Gastroesophageal sphincter (tissue), 4 donors: ENCODE measurements at places on chromosomes 7 and 10. TPM values are rescaled to one million over a fixed set of nuclear protein-coding genes. Genes with fewer than 3 reads are reported as not detected.
A peak's percentile ranks its signal among the peaks of the same experiment; 100 is the strongest.

- ATAC-seq: no peak
Measured at GRCh38 chr10:116629340-116629739, 8.6 kb downstream of the PNLIPRP2 start.

DNA sequence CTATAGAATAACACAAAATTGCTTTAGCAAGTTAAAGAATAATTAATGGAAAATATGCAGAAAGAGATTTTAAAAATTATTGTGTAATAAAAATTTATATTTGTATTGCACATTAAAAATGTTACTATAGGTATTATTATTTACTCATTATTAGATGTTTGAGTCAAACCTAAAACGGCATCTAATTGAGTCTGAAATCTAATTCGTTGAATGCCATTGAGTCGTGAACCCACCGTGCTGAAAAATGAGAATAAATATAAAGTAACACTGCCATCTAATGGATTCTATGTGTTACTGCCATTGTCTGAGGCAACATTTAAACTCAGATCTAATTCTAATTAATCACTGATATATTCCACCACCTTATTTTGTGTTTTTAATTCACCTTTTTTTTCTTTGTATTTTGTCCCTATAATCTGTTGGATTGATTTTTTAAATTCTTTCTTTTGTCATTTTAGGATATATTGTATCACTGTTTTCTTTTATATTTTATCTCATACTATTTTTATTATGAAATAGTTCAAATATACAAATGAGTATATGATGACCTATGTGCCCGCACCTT lies 62.2 kb downstream of the SAMD9 start:
- no peak for ATAC-seq

- ATAC-seq: no peak
Measured at GRCh38 chr7:142773230-142773629, 2.5 kb downstream of the PRSS2 start.

DNA sequence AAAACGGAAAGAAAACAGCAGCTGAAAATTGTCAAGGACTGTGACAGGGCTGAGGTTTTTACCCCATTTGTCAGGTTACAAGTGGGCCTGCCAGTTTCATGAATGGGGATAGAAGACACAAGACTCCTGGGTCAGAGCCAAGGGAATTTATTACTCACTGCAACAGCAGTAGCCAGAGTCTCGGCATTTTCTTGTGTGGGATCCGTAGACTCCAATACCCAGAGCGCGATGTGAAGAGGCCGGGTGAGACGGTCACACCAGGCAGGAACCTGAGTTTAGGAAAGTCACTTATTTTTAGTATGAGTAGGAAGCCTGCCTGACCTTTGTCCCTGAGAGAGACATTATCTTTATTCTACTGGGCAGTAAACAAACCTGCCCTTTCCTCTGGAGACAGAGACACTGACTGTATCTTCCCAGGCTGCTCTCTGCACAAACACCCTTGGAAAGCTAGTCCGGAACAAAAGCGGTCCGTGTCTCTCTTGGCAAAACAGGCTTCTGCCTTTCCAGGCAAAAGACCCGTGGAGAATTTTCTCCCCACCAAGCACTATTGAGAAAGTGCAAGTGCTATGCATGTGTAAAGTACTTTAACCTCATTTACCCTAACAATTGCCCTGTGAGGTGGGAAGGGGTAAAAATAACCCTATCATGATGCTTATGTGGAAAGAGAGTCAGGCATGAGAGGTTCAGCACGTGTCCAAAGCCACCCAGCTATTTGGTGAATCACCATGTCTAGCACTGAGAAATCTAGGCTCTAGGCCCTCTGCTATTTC lies 58.4 kb downstream of the JCAD start:
- peak; percentile 75 for ATAC-seq

DNA sequence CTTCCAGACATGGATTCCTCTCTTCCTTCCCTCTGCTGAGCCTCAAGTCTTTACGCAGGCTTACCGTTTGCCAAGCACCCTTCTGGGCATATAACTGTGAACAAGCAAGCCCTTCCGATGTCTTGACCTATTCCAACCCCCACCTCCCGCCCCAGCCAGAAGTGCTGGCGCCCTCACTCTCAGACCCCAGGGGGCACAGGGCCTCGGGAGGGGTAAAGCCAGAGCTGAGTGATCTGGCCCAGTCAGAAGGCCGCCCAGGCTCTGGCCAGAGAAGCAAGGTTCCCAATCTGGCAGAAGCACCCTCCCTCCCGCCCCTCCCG lies 1.2 kb downstream of the PRRT4 start:
- peak; percentile 5 for ATAC-seq

DNA sequence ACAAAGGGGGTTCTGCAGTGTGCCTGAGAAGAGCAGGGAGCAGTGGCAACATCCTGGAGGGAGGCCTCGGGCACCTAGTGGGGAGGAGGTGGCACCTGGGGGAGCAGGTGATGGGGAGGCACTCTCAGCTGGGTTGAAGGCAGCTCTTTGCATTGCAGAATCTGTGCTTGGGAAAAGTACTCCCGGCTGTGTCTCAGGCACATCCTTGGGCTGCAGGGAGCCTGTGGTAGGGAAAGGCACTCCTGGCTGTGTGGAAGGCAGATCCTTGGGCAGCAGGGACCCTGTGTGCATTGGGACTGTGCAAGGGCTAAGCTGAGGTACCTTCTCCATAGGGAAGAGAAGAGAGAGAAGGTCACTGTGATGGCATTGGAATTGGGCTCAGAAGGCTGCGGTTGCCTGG lies 52.8 kb upstream of the ANTXRL start:
- ATAC-seq: no peak

DNA sequence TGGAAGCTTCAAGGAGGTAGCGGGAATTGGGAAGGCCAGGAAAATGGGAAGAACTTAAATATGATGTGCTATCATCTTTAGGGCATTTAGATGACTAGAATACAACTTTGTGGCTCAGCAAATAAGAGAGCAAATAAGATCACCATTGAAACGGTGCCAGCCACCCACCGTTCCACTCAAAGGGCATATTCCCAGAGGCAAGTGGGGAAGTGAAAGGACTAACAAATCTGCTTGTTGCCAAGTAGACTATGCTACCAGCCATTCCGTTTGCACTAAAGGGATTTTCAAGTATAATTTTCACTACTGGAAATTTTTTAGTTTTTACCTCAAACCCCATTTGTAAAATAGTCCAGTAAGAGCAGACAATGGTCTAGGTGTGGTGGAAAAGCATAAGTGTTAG lies 4.0 kb upstream of the PPP1R3C start:
- no peak for ATAC-seq

- ATAC-seq: no peak
Measured at GRCh38 chr7:142338633-142339501, 81.0 kb upstream of the PRSS58 start.

Gene NPSR1
- not detected for total RNA-seq

Gene NANOS1
- 24.1 TPM for total RNA-seq

Gene FRG2B
- not detected for total RNA-seq
